ENCODE measurements at places on chromosomes 3 and 15.
A peak's percentile ranks its signal among the peaks of the same experiment; 100 is the strongest.

DNA sequence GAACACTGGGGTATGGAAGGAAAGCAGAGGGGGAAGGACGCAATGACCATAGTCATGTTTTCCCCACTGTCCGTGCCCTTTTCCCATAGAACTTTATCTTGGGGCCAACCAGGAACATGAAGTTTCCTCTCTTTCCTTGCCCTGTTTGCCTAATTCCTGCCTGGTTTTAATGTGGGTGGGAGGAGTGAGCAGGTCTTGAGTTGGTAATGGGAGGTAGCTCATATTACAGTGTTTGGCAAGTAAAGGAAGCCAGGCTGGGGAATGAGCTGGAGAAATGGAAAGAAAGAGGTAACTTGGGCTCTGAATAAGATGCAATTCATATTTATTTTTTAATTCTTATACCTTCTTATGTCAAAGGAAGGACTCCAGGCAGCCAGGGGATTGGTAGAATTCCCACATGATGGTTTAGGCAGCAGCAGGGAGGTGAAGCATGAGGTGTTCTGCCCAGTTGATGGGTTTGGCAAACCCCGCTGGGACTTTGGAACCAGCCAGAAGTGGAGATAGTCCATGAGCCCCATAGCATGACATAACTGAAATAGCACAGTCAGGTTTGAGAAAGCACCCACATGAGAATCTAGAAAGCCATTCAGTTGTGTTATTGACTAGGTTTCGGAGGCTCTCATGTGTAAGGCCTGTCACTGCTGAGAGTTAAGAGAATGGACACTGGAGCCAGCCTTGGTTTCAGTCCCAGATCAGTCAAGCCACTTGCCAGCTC, 60.0 kb downstream of the CCK start:
- no peak for DNase-seq

DNA sequence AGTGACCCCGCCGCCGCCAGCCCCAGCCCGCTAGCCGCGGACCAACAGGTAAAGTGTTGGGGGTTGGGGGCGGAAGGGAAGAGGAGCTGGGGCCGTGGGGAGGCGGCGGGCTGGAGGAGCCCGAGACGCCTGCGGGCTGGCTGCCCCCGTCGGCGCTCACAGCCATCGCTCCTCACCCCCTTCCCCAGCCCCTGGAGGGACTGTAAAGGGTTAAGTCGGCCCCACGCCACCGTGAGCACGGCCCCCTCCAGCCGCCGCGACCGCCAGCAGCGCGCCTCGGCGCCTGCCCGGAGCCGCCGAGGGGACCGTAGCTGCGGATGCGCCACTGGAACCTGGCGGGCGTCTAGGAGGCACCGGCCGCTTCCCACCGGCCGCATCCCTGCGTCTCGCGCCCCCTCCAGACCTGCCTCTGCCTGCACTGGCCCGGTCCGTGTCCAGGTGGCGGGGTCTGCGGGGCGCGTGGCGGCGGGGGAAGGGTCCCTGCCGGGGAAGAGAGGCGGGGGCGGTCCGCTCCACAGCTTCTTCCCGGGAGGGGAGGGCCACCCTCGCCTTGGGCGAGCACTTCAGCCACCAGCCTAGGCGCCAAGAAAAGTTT, 522 bp downstream of the MED12L start:
- peak; percentile 53 for DNase-seq

GRCh38 chr15:99423186-99424130, 142.3 kb upstream of the MEF2A start:
- no peak for DNase-seq

- no peak for DNase-seq
Measured at GRCh38 chr3:194908972-194909371, 223.3 kb downstream of the FAM43A start.

GRCh38 chr3:43859766-43860165, 169.0 kb downstream of the ABHD5 start:
- DNase-seq, result no peak

- DNase-seq, result no peak
Measured at GRCh38 chr3:159429702-159430101, 558.9 kb upstream of the IL12A start.

DNA sequence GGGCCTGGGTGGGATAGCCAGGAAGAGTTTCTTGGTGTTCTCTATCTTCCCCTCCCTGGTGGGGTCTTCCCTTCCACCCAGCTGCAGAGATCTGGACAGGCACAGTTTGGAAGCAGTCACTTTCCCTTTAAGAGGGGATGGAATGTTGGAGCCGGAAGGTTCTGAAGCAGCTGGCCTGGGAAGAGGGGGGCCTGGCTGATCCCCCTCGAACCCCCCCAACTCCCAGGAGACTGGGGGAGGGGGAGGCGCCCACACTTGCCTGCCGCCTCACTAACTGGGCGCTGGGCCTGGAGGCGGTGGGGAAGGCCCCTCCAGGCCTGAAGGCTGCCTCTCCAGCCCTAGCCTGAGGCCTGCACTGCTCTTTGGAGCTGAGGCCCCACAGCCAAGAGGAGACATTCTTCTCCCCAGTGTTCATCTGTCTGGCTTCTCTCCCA, 1.4 kb downstream of the DVL3 start:
- DNase-seq, result peak; percentile 18

DNA sequence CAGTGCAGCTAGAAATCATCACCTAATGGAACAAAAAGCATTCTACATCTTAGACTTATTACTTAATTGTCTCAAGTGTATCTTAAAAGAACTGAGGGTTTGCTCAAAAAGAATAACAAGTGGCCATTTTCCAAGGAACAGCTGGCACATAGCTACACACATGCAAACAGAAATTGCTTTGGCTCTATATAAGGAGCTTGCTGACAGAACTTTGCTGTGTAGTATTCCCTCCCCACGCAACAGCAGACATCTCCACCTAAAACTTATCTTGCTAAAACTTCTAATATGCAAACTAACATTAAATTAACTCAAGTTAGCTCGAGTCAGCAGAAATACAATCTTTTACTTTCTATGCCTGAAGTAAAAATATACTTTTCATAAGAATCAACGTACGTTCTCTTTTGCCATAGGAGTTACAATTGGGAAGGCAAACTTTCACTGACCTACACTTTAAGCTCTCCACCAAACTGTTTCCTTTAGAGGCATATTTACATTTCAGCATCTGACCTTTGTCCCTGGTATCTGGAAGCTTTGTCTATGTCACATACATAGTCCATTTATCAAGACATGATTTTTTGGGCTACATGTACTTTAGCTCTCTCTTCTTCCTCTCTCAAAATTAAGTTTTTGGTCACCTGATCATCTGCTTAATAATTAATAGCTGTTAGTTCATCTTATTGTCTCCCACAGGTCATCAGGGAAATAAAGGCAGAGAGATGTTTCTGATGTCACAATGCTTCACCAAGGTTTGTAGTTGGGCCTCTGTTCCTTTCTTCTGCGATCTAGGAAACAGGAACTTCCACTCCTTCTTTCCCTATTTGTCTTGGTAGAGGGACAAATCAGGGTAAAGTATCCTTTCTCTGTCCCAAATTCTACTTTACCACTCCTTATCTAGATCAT, 163.4 kb upstream of the AGTR1 start:
- no peak for DNase-seq

DNA sequence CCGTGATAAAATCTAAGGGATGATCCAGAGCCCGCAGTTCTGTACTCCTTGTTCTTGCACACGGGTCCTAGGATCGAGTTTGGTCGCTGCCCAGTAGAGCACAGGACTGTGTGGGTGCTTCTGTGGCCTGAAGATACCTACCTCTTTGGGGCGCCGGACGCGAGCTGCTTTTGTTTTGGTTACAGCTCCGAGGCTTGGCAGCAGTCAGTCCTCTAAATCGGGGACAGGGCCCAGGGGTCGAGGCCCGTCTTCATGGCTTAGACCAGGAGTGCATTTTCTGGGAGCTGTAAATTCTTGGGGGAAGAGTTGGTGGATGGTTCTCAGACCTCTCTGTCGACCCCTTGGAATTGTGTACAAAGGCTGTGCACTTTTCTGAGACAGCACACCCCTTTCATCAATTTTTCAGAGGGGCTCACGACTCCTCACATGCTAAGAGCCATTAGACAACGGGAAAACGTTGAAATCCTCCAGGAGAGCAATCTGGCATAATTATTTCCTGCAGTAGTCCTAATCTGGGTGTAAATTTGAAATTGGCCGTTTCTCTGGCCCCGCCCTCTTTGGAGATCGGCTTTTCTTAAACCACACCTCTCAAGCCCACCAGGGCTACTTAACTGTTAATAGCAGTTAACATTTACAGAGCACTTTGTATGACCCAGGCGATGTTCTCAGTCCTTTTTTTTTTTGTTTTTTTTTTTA, 928 bp downstream of the CEP97 start:
- peak; percentile 43 for DNase-seq

- DNase-seq, result no peak
Measured at GRCh38 chr3:168405288-168405687, 309.6 kb upstream of the GOLIM4 start.

GRCh38 chr3:134326760-134327593, 47.3 kb downstream of the AMOTL2 start:
- DNase-seq, result no peak

DNA sequence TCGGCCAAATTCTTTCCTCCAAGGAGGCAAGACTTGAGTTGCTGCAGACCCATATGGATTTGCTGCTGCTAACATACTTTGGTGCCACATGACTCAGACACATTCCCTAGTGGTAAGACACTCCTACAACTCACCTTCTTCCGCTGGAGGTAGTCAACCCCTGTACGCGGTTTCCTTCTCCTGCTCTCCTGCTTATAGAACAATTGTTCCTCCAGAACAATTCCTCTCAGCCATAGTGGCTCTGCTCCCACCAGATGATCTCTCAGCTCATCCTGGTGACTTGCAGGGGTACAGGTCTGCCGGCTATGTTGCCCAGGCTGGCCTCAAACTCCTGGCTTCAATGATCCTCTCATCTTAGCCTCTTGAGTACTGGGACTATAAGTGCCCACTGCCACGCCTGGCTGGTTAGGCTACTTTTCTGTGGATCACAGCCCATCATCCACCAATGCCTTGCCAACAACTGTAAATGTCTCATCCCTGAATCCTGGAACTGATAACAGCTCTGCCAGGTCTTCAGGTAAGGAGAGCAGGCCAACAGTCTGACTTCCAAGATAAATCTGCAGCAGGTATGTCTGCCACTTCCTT, 2.4 kb upstream of the CXCR6 start:
- DNase-seq, result no peak

GRCh38 chr15:42387603-42388002, 28.3 kb downstream of the CAPN3 start:
- no peak for DNase-seq

DNA sequence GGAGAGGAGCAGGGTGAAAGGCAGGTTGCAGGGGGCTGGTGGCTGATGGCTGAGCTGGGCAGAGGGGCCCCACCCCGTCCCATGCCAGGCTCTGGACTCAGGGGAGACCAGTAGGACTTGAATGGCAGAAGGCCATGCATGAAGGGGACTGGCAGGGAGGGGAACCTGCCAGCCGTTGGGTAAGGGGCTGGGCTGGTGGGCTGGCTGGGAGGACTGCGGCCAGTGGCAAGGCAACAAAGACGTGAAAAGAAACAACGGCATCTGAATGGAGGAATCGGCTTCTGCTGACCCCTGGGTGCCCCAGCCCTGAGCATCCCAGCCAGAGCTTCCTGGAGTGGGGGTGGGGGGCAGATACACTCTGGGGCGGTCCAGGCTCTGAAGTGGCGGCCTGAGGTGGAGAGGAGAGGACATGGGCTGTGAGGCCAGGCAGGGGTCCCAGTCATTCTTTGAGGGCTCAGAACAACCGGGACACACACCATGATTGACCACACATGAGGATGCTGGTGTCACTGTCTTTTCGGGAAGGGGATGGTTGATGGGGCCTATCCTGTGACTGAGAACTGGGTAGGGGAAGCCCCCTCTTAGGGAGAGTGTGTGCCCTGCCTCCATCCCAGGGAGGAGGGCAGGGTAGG, 11.7 kb downstream of the GLYCTK start:
- DNase-seq, result no peak

DNA sequence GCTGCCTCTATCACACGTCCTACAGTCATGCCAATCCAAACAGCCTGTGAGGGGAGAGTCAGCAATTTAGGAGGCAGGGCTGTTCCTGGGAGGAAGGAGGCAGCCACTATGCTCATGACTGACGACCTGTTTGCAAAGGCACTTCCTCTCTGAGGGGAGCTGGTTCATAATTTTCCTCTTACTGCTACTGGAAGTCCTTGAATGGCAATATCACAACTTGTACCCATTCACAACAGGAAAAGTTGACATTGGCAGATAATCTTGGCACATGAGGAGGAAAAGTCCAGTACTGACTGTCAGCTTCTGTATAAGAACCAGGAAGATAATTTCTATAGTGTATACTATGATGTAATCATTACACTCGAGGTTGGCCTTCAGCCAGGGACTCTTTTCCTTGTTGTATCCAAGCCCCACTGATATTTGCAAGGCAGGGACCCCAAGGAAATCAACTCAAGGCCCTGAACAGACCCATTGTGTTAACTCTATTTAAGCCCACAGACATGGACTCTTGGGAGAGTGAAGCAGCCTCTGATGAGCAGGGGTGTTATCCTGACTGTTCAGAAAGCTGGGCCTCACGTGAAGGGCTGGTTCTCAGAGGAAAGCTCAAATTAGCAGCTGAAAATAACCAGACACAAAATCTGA, 267.3 kb upstream of the ADAMTS9 start:
- no peak for DNase-seq

GRCh38 chr15:85091990-85092389, 110.3 kb downstream of the PDE8A start:
- DNase-seq, result no peak

DNA sequence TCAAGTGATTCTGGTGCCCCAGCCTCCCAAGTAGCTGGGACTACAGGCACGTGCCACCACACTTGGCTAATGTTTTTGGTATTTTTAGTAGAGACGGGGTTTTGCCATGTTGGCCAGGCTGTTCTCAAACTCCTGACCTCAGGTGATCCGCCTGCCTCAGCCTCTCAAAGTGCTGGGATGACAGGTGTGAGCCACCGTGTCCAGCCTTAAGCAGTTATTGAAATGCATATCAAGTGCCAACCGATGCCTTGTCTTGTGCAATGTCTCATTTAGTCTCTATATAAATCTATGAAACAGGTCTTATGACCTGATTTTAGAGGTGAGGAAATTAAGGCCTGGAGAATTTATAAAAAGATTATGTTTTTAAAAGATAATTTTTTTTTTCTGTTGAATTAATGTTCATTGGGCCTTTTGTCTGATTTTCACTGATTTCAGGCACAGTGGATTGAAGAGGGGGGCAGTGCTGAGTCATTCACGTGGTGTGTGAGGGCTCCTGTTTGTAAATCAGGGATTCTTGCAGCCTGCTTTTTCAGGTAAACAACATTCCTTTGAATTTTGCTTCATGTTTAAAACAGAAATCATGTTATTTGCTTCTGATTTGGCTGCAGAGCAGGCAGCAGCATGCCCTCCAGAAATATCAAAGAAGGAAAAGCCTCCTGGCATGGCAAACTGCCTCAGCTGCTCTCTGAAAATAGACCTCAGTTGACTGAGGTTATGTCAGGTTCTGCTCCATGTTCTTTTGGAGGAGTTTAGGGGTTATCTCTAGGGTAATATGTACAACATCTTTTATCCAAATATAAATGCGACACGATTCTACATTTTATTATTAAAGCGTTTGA, 407.0 kb upstream of the RGMA start:
- DNase-seq, result no peak

DNA sequence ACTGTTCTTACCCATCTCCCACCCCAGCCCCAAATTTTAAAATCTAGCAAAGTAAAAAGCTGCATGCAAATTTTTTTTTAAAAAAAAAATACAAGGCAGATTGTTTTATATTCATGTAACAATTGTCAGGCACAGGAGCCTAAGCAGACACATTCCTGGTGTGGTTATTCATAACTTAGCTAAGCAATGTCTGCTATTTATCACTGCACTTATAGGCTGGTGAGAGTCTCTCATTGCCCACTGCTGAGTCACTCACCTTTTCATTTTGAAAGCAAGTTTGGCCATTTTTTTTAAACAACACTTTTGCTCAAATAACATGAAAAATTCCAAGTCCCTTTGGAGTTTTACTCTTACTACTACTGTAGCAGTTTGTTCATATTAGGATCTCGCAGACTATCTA, 413.9 kb downstream of the RBMS3 start:
- no peak for DNase-seq

Measured in NCI-H1092 treated with DMSO at 0.1 percent for 48 hours (cell line).